ENCODE measurements at places on chromosomes 2 and 18. TPM values are rescaled to one million over a fixed set of nuclear protein-coding genes. Genes with fewer than 3 reads are reported as not detected.

Gene APOB
- under 0.01 TPM for total RNA-seq

Gene RPL37A
- total RNA-seq: 624 TPM

Gene CXCR2
- total RNA-seq: not detected

Gene NEU2
- total RNA-seq: not detected

Gene IL36RN
- total RNA-seq: not detected

Measured in uterine smooth muscle cell (primary cell).